NCI-H1694 (cell line): ENCODE measurements at places on chromosomes 4 and X.

DNA sequence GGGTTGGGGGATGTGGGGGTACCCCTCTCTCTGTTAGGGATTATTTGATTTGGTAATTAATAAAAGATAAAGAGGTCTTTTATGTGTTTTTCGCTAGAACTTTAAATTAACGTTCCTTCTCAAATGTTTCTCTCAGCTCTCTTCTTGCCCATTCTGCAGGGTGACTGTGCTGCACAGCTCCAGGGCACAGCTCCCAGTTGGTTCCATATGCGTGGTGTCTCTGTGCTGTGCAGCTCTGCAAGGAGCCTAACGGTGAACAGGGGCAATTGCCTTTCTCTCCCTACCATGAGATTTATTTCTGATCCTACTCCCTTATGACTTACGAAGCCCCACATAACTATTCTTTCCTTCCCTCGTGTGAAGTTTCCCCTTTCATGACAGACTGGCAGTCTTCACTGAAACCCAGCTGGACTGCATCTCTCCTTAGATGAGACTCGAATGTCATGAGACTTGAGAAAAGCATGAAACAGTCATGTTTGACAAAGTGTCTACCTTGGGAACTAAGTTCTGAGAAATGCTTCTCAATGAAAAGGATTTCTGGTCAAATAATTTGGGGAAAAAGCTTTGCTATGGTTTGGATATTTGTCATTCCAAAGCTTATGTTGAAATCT is 50.2 kb upstream of the SPRY1 start:
- no peak for DNase-seq

DNA sequence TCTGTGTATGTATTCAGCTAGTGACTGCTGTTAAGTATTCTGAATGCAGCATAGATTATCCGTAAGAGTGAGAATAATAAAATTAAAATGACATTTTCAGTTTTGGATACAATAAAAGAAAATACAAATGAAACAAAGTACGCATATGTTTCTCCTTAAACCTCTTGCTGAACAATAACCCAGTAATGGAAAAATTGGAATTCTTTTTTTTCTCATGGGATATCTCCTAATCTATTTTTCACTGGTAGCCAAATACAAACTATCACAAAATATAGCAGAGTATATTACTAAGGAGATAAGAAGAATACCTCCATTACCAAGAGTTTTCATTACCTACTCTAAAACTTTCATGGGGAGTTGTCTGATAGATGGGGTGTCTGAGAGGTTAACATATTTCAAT is 6.0 kb downstream of the RAB28 start:
- DNase-seq = no peak

DNA sequence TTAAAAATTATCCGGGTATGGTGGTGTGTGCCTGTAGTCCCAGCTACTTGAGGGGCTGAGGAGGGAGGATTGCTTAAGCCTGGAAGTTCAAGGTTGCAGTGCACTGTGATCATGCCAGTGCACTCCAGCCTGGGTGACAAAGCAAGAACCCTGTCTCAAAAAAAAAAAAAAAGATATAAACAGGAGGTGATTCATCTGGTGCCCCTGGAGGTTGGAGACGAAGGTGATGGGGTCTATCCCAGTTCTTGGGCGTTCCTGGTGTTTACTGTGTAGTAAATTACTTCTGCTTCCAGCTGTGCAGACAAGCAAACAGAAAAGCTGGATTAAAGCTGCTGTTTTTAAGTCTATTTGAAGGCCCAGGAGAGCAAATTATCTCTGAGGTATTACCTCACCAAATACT is 19.9 kb downstream of the GPKOW start:
- DNase-seq = no peak

DNA sequence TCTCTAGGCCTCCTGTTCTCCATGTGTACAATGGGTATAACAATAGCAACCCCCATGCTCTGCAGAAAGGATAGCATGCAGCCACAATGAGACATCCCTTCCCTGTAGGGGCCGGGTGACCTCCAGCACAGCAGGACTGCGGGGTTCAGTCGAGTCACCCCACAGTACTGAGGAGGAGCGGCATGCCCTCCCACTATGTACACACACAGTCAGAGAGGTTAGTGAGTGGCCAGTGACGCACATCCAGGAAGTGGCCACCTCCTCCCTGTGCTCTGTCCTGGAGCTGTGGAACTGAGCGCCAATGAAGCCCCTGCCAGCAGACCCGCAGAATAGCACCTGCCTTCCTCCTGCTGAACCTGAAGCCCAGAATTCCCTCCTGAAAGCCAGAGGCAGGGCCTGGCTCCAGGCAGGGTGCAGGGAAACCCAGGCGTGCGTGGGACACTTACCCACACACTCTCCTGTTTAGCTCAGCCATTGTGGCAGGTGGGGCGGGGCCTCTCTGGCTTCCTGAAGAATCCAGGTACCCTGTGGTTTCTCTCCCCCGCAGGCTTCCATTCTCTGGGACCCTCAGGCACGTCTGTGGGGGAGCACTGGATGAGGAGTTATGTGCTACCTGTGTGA is 50.0 kb downstream of the WFS1 start:
- DNase-seq = no peak
